ENCODE measurements at places on chromosomes 13 and 19.

DNA sequence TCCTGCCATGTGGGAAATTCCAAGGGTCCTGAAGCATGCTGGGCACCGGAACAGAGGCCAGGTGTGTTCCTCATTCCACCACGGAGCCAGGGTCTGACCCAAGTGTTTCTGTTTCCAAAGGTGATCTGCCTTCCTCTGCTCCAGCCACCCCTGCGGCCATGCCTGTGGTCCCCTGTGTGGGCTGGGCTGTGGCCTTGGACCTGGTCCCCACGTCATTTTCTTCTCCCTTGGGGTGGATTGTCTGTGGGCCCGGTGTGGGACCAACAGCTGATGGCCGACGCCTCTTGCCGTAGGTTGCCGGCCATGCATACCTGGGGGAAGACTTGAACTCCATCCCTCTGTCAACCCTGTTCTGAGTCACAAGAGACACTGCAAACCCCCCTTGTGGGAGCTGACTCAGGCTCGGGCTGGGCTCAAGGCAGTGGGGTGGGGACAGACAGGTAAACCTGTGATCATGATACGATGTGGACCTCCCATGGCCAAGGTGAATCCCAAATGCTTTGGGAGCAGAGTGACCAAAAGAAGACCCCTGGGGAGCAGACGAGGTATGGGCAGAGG lies 35.0 kb downstream of the ATP11A start:
- no peak for DNase-seq

- DNase-seq: no peak
Observed at GRCh38 chr13:26022538-26023292, 29.1 kb downstream of the SHISA2 start.

DNA sequence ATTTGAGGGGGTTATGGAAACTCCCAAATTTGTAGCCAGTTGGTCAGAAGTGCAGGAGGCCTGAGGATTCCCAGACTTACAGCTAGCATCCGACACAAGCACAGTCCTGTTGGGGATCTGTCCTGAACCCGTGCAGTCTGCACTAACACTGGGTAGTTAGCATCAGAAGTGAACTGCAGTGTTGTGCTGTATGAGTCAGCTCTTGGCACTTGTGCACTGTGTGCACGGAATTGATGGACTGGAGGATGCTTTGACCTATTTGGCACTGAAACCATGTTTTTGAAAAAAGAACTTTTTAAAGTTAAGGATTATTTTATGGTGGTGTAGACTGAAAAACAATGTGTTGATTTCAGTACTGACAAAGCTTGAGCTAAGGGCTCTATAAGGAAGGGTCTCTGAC lies 279.0 kb downstream of the NHLRC3 start:
- no peak for DNase-seq

- no peak for DNase-seq
Observed at GRCh38 chr19:46112527-46112926, 12.0 kb downstream of the IGFL3 start.

Measured in cortex of kidney (tissue), 1 donor.